Stimulated activated naive CD8-positive, alpha-beta T cell treated with anti-CD3 and anti-CD28 coated beads, Interleukin-15, Interleukin-2, amounts not matched to agents 100 U/mL and 50 U/mL, for 24 hours (primary cell): ENCODE measurements at places on chromosomes 6 and 20.

GRCh38 chr6:8352335-8352965 lies 82.9 kb downstream of the SLC35B3 start:
- DNase-seq, result no peak

DNA sequence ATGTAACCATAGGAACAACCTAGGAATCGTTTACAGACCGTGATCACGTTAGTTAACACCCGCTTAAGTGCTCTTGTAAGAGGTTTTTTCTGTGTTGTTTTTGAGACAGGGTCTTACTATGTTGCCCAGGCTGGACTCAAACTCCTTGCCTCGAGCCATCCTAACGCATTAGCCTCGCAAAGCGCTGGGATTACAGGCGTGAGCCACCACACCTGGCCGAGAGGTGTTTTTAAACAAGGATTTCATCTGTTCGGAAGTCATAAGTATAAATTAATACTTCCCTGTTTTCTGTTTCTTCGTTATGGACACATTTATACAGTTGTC lies 727 bp downstream of the MRS2 start:
- DNase-seq, result no peak

- no peak for DNase-seq
Observed at GRCh38 chr20:49028684-49029083, 17.4 kb upstream of the CSE1L start.

DNA sequence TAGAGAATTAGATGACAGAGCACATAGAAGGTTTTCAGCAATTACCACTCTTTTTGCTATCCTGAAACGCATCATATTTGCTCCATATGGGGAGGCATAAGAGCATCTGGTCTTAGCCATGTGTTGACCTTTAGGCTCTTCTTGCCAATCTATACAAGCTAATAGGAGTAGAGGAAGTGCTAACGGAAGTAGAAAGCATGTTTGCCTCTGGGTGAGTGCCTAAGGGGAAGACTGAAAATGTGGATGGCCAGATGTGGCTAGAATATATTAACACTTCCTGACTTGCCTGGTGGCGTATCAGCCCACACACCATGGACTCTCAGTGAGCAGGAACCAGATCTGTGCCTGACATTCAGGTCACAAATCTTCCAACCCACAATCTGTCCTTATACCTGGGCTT lies 136.3 kb downstream of the LRRC1 start:
- no peak for DNase-seq

DNA sequence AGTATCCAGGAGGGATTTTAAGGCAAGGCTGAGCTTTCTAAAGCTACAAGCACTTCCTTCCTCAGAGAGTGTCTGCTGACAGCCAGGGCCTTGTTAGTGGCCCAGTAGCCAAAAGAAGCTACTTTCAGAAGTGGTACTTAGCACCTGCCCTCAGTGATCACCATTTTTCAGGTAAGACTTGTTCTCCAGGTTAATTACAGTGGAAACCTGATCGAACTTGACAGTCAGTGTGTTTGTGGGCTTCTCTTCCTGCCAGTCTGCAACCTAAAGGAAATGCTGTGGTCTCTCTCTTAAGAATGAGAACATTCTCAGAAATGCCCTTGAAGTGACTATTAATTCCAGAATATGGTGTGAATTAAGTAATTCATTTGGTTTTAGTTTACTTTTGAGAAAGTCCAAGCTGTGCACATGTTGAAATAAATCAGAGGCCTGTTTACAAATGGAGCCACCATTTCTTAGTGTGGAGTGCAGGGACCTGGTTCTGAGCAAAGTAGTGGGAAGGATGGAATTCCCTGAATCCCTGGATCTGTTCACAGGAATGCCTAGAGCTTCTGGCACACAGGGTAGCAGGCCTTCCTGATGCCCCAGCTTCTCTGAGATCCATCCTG lies 185.3 kb upstream of the AGPAT4 start:
- no peak for DNase-seq

DNA sequence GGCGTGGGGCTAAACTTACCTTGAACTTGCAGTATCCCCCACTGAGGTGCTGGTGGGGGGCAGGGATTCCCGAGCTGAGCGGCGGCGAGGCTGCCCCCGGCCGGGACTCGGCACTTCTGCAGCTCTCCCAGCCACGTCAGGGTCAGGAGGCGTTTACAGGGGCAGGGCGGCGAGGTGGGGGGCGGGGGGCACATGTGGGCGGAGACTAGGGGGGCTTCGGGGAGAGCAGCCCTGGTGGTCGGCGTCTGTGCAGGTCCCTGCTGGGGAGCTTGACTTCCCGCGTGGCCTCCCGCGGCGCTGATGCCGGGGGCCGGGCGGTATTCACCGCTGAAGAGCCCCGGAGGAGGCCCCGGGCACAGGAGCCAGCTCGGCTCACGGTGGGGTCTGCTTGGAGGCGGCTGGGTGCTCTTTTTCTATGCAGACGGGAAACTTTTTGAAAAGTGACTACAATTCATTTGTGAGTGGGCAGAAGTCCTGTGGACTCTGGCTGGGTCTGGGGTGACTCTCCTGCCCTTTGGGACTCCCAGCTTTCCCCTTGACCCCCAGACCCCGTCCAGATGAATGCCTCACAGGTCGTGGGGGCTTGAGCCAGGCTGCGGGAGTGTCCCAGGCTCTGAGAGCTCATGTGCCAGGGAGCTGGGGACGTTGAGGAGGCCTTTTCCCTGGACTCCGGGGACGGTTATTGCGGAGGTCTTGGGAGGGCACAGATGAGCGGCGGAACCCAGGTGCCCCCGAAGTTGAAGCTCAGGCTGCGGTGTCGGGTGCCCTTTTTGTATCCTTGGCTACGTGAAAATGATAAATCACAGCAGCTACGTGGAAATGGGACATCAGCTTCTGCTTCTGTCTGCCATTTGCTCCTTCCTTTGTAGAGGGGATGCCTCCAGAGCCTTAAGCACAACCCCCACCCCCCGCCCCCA lies 75.9 kb upstream of the GATA5 start:
- DNase-seq, result no peak

- DNase-seq, result peak; percentile 50
Observed at GRCh38 chr6:106974336-106974998, at the start of gene CD24. Gene CD24, minus strand, starts transcription at chr6:106974729. Its CDS starts 83 bp downstream, at chr6:106974646.
